Peyer's patch (tissue), 4 donors: ENCODE measurements at places on chromosomes 3 and 15.

DNA sequence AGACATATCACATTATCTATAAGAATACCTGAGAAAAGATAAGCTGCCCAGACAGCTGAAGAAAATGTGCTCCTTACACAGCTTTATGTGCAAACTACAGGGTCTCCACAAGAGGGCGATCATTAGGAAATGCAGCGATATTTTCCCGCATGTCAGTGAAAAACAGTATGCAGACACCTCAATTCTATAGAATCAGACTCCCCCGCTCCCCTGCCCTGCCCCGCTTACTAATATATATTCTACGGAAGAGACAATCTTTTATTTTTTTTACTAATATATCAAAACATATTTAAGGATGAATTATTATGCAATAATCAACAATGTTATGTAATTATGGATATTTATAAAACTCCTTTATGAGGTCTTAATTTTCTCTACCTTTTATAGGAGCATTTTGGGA lies 681.3 kb downstream of the ROBO1 start:
- no peak for DNase-seq

DNA sequence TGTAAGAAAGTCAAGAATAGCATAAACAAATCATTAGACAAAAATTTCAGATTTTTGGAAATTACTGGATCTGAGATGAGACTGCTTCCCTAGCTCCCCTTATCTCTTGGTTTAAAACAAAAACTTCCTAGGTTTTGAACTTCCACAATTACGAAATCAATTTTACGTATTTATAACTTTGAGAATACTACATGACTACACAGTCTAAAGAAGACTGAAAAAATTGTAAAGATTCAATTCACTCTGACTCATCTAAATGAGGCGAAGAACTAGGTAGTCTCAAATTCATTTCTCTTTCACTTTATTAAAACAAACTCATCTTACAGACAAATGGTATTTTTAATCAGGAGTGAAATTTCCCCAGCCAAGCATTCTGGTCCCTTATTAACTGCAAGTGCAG lies 10.3 kb downstream of the CCDC54 start:
- DNase-seq = no peak

DNA sequence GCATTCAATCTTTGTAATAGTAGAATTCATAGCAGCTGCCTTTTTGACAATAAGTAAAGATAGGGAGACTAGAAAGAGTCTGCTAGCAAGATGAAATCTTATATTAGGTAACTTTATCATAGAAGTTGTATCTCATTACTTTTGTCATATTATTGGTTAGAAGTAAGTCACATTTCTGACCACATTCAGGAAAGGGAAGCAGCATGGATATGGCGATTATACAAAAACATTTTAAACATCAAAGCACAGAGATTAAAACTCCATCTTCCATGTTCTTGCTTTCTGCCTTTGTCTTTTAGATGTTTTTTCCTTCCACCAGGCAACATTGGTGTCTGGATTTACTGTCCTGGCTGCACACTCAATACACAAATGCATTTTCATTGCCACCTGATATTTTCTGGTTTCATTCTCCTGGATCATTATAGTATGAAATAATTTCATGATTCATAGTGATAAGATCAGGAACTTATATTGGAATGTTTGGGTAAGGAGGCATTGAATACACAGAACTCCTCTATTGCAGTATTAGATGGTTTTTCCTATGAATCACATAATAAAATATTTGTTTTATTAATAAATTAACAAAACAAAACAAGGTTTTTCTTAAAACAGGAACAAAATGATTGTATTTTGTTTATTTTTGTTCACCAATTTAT lies 1460.3 kb upstream of the CADM2 start:
- DNase-seq = no peak

- DNase-seq = no peak
These were observed 35.1 kb downstream of the APBA2 start for GRCh38 chr15:28920781-28921331.
